ENCODE measurements at places on chromosomes 4 and X. TPM values are rescaled to one million over a fixed set of nuclear protein-coding genes. Genes with fewer than 3 reads are reported as not detected.

HMGN5 gene
- total RNA-seq = 1.8 TPM

PHEX gene
- total RNA-seq = 0.75 TPM

TRAPPC11 gene
- total RNA-seq = 31.9 TPM

GRCh38 chr4:124322234-124323065 is 390.1 kb downstream of the ANKRD50 start:
- DNase-seq = peak; percentile 55

- peak; percentile 1 for DNase-seq
Measured at GRCh38 chrX:42175843-42176242, 252.5 kb upstream of the CASK start.

FGF2 gene
- total RNA-seq = 14.6 TPM

DNA sequence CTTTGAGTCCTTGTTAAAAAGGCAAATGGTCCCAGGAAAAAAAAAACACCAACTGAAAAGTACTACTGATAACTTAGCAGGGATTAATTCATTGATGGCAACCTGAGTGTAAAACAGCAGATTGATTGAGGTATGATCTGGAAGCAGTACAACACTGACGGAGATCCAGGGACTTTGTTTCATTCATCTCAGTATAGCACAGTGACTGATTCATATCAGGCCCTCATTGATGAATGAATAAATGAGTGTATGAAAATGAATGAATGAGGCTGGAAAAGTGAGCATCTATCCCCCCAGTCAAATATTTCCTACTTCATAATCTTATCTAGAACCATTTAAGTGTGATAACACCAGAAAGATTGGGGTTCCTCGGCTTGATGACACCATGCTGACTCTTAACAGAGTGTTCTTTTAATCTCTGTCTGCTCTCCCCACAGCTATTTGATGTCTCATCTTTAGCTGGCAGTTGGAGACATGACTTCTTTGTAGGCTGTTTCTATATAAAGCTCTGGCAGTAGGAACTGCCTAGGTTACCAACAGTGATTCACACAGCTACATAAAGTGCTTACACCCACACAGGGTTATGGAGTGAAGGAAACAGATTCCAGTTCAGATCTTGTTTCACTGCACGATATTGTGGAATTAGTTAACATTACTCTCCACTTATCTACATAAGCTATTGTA is 18.6 kb upstream of the RNF128 start:
- DNase-seq = peak; percentile 93

DNA sequence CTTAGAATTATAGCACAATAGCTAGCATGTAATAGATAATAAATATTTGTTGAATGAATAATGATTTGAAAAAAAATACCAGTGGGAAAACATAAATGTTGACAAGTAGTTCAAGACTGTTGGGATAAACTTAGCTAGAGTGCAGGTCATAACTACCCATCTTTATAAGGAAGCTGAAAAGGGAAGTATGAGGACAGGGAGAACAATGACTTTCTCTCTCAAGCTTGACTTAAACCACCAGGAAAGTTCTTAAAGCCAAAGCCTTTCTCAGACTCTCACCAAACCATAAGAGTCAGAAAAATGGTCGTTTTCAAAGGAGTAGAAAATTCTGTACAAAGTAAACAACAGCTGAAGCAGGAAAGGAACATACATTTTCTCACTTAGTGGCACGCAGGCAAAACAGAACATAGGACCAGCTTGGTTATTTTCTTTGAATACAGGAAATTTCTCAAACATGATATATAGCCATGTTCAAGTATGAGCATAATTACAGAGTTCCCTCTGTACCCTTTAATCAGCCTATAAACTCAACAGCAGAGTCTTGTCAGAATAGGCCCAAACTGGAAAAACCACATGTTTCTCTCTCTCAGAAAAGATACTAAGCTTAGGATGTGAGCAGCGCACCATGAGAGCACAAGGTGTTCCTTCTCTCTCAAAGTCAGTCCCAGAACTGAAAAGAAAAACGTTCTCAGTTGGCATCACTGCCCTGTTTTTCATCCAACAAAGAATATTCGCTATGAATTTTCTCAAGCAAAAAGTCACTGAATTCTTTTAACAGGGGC is 28.7 kb downstream of the MAPK10 start:
- no peak for DNase-seq

DNA sequence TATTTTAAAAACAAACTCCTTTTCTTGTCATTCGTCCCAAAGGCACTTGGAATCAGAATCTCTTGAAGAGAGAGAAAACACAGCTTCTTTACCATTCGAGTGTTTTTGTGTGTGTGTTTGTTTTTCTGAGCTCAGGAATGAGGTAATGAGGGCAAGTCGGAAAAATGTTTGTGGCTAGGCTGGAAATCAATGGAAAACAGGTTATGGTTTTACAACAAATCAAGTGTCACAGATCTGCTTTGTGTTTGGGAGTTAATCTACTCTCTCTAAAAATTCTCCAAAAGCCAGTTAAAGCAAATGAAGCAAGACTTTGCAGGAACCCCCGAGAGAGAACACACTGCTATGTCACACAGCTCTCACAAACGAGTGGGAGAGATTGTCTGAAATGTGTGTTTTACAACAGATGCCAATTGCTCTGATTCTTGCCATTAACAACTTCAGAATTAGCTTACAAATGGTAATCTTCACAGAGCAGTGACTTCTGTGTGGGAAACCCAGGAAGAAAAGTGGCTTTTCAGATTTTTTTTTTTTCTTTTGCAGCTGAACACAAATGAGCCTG is 264.1 kb downstream of the CBLL2 start:
- no peak for DNase-seq

DNA sequence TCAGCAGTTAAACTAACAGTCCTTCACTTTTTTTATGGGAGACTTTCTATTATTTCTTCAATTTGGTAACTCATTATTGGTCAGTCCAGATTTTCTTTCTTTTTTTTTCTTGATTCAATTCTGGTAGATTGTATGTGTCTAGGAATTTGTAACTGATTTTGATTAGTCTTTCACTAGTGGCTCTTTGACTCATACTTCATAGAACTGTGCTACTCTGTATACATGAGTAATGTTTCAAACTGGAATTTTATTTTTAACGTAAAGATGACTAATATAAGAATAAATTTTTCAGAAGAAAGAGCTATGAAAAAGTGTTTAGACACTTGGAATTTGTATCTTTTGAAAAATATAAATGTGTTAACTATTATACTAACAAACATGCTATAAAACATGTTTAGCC is 813.0 kb downstream of the TRAM1L1 start:
- DNase-seq = no peak

- no peak for DNase-seq
Measured at GRCh38 chr4:159292137-159292896, 189.4 kb downstream of the RAPGEF2 start.

DNA sequence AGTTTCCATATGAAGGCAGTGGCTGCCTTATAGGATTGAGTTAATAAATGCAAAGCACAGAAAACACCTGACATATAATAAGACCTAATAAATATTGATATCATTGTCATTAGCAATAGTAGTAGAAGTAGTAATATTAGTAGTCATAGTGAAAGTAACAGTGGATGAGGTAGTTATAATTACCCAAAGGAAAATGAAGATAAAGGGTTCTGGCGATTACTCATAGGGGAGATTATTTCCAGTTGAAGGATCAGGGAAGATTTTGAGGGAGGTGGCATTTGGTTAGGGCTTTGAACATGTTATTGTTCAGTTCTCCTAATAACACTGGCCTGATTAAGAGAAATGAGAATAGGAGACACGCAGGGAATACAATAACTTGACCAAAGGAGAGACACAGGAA is 131.9 kb upstream of the GPRIN3 start:
- DNase-seq = no peak

GRCh38 chrX:56968980-56969379 is 26.4 kb downstream of the SPIN3 start:
- DNase-seq = no peak

MSX1 gene
- total RNA-seq = 13.4 TPM

GRCh38 chr4:140757232-140757630 is 1.0 kb upstream of the TBC1D9 start:
- DNase-seq = no peak

GRCh38 chr4:42819863-42820514 is 72.5 kb upstream of the GRXCR1 start:
- DNase-seq = no peak

- DNase-seq = no peak
Measured at GRCh38 chr4:161791796-161792556, 371.8 kb downstream of the FSTL5 start.

- DNase-seq = no peak
Measured at GRCh38 chrX:68912113-68912512, 83.3 kb downstream of the EFNB1 start.

CTAG1A gene
- total RNA-seq = not detected

DNA sequence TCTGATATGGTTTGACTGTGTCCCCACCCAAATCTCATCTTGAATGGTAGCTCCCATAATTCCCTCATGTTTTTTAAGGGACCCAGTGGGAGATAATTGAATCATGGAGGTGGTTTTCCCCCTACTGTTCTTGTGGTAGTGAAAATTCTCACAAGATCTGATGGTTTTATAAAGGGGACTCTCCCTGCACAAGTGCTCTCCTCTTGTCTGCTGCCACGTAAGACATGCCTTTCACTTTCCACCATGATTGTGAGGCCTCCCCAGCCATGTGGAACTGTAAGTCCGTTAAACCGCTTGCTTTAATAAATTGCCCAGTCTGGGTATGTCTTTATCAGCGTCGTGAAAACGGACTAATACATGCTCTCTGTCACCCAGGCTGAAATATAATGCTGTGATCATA is 200.9 kb upstream of the SLIT2 start:
- DNase-seq = no peak

DNA sequence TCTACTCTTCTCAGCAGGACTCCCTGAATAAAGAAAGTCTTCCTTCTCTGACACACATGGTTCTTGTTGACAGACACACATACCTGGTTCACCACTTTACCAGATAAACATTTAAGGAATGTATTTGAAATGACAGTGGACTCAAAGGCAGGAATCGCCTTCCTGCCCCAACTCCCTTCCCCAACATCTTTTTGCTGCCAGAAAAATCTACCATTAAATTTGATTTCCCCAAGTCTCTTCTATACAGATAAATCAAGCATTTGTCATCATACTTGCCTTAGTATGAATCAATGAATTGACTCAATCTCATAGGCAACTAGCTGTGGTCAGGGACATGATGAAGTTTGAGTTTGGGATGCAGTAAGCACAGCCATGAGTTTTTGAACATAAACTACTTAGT is 23.3 kb upstream of the ANXA5 start:
- no peak for DNase-seq

ENAM gene
- total RNA-seq = 0.06 TPM

GYG2 gene
- 3.1 TPM for total RNA-seq

- DNase-seq = peak; percentile 53
Measured at GRCh38 chr4:69910016-69910782, 20.7 kb upstream of the CSN1S1 start.

DNA sequence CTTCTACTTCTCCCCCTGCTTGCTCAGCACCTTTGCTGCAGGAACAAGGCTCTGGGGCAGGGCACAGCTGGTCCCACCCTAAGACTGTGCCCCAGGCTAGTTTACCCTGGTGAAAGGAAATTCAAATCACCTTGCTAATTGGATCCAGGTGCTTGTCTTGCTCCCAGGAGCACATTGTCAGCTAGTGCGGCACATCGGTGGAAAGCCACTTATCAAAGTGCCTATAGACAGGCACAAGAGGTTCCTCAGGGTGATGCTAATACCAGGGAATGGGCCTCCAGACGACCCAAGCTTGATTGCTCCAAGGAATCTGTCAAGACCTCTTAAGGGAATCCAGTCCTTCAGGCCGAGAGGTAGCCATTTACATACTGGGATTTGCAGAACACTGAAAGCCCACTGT is 64.5 kb upstream of the PRPS1 start:
- DNase-seq = no peak

DNA sequence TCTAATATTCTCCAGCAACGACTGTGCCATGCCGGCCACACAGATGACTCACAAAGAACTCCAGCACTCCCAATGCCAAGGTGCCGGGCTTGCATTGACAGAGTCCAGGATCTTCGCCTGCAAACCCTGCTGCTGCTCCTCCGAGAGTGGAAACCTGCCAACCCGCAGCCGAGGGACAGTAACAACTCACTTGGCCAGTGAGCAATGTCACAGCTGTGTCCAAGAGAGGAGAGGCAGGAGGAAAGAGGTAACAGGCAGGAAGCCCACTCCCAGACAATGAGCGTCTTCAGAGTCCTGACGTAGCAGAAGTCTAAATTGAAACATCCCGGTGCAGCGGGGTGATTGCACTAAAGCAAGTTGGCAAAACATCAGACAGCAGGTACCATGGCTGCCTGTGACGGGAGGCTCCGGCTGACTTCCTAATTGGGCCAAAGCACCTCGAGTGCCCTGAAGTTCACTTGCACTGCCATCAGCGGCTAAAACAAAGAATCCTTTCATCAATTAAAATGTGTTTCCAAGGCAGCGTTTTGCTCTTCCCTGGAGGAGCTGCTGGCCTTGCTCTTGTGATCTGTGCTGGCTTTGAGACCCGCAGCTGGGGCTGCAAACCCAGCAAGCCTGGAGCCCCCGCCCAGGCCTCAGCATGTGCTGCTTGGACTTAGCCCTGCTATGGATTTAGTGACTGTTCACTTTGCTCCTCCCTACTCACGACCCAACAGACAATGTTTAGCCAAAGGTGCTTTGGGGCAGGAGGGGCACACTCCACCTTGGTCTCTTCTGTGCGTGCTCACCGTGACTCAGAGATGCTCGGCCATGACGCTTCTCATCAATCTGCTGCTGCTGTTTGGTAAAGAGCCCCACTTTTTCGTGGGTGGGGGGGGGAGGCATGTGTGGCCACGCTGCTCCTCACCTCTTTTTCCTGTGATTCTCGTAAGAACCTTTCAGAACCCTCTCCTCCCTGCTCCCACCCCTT is 36.5 kb downstream of the DCTD start:
- peak; percentile 35 for DNase-seq

IL2 gene
- not detected for total RNA-seq

IL1RAPL2 gene
- total RNA-seq = 0.58 TPM

- peak; percentile 77 for DNase-seq
Measured at GRCh38 chr4:153573881-153574802, 108.0 kb downstream of the TMEM131L start.

DNA sequence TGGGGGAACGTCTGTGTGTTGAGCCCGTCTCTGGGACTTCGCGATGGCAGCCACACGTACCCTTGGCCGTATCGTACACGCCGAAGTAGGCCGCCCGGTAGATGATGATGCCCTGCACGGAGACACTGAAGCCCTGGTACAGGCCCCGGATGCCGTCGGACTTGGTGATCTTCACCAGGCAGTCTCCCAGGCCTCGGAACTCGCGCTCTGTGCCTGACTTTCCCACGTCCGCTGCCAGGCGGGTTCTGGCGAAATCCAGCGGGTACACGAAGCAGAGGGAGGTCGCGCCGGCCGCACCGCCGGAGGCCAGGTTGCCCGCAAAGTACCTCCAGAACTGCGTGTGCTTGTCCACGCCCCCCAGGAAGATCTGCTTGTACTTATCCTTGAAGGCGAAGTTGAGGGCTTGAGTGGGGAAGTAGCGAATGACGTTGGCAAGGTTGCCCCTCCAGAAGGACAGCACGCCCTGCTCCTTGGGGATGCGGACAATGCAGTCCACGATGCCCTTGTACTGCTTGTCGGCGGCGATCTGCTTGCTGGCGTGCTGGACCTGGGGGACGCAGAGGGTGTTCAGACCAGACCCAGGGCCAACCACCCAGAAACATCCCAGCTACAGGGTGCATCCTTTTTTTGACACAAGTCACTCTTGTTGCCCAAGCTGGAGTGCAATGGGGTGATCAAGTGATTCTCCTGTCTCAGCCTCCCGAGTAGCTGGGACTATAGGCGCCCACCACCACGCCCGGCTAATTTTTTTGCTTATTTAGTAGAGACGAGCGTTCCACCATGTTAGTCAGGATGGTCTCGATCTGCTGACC is 2.5 kb downstream of the SLC25A6 start:
- DNase-seq = no peak

GRCh38 chr4:40401631-40402030 is 66.5 kb downstream of the CHRNA9 start:
- peak; percentile 1 for DNase-seq
